Left renal pelvis (tissue), 4 donors: ENCODE measurements at places on chromosomes 3 and 15.

DNA sequence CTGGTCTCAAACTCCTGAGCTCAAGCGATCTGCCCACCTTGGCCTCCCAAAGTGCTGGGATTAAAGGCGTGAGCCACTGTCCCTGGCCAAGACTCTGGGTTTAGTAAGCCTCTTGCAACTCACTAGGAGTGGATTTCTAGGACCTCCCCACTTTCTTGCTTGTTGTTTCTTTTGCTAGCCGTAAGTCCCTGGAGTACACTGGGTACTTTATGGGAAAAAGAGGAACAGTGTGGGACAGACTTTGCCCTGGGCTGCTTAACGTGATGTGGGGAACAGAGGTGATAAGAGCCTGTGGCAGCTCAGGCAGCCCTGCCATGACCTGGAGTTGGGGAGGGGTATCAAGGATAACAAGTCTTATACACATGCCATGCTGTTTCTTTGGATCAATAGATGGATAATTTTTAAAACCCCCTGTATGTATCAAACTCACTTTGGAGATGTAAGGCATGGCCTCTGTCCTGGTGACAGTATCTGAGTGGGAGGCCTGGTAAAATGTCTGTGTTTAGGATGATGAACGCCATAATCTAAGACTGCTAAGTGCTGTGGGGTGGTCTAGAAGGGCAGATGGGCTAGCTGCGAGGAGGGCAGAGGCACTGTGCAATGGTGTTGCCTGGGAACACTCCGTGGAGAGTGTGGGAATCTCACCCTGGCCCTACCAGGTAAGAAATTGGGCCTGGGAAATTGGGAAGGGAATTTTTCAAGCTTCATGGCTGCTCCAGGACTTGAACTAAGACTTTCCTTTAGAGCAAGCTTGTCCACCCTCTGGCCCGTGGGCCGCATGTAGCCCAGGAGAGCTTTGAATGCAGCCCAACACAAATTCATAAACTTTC is 54.8 kb downstream of the SMAD3 start:
- no peak for DNase-seq

DNA sequence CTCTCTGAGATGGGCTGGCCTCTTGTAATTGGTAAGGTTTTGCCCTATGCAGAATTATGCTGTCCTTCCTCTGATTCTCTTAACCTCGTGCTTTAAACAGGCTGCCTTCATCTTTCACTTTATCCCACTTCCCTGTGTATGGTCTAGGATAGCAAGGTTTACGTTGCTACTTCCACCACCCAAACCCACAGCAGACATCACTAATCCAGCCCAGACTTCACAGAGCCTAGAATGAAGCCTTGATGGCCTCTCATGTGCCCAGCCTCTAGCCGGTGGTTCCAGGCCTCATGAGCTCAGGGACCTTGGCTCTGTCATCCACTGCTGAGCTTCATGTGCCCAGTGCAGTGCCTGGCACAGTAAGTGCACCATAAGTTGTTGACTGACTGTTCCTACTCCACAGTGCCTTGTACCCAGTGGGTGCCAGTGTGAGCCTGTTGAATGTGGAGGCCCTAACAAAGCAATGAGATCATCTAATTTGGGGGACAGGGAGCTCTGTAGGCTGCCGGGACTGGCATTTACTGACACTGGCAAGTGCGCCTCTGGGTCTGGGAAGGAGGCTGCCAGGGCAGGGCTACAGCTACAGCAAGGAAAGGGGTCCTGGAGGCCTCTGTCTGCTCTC is 12.5 kb downstream of the SLC6A6 start:
- no peak for DNase-seq

- no peak for DNase-seq
Observed at GRCh38 chr15:92667287-92667904, 11.8 kb upstream of the FAM174B start.

GRCh38 chr15:67175643-67176071 is 78.8 kb downstream of the AAGAB start:
- DNase-seq = no peak

- no peak for DNase-seq
Observed at GRCh38 chr3:144801890-144802289, 830.3 kb downstream of the DIPK2A start.

DNA sequence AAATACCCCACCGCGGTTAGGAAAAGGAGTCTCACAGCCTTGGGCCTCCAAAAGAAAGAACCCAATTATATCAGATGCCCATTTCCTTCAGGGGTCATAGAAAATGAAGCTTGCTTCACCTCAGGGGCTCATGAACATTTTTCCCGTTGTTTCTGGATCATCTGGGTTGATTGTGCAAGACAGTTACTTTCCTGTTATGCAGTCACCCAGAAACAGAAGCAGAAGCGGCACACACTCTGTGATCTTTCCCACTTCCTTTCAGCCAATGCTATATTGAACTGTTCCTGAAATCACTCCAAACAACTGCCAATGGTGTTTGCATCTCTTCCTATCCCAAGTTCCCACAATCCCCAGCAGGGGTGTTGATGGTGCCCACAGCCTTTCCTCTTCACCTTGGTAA is 295.6 kb upstream of the RASGRP1 start:
- DNase-seq = no peak

- DNase-seq = no peak
Observed at GRCh38 chr3:133940536-133940935, 44.9 kb upstream of the RAB6B start.
